ENCODE measurements at places on chromosomes 3 and 15.

- peaks cover 2% of the 10 kb centered on the region for H3K36me3 ChIP-seq
- no peaks in the 10 kb centered on the region for H3K4me1 ChIP-seq
- no peak overlapping the region for H3K27ac ChIP-seq
- H3K27me3 ChIP-seq: peaks cover 3% of the 10 kb centered on the region
- DNase-seq: no peak
Measured at GRCh38 chr3:36476286-36476942, 96.1 kb downstream of the STAC start.

GRCh38 chr3:8777201-8777977, 8.0 kb upstream of the OXTR start:
- no peaks in the 10 kb centered on the region for H3K4me1 ChIP-seq
- peaks cover 14% of the 10 kb centered on the region for H3K27me3 ChIP-seq
- no peak for DNase-seq
- H3K4me3 ChIP-seq: no peak overlapping the region
- no peak overlapping the region for H3K27ac ChIP-seq

DNA sequence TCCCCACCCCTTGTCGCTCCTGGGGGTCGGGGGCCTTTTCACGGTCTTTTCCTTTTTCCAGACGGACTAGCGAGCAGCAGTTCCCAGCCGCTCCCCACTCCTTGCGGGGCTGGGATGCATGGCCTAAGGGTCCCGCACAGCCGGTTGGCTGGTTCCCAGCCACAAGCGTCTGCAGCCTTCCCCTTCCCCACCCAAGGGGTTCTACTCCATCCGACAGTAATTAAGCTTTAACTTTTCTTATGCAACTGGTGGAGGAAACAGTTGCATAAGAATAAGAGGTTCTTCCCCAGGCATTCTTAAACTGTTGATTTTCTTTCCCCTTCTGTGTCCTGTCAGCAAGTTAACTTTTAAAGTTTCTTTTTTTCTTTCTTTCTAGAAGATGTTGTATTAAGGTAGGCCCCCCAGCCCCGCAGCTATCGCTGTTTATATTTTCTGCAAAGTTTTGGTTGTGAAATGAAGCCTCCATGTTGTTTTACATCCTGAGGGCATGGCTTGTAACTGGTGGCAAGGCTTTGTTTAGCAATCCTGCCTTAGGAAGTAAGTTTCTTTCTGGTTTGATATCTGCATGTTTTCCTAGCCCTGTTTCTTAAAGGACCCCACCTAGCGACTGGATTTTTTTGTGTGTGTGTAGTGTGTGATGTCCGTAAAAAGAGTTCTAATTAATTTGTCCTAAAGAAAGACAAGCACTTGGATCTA, 207.5 kb downstream of the ZNF385D start:
- H3K4me3 ChIP-seq: peak overlapping the region; percentile 57
- H3K36me3 ChIP-seq: no peaks in the 10 kb centered on the region
- DNase-seq: no peak

- H3K4me1 ChIP-seq: peaks cover 13% of the 10 kb centered on the region
- H3K27me3 ChIP-seq: peaks cover 29% of the 10 kb centered on the region
- peak; percentile 30 for DNase-seq
- H3K36me3 ChIP-seq: peaks cover 5% of the 10 kb centered on the region
Measured at GRCh38 chr15:39579487-39580116, 1.3 kb upstream of the THBS1 start.

GRCh38 chr3:13626915-13627460, 78.1 kb downstream of the FBLN2 start:
- H3K27me3 ChIP-seq: peaks cover 8% of the 10 kb centered on the region
- no peak overlapping the region for H3K4me3 ChIP-seq
- DNase-seq: no peak
- H3K4me1 ChIP-seq: peaks cover 9% of the 10 kb centered on the region

- H3K27me3 ChIP-seq: peaks cover 44% of the 10 kb centered on the region
- H3K36me3 ChIP-seq: no peaks in the 10 kb centered on the region
- peak overlapping the region; percentile 95 for H3K27ac ChIP-seq
- peaks cover 41% of the 10 kb centered on the region for H3K4me1 ChIP-seq
- no peak overlapping the region for H3K4me3 ChIP-seq
- DNase-seq: no peak
Measured at GRCh38 chr15:70164156-70164900, 66.6 kb upstream of the TLE3 start.

DNA sequence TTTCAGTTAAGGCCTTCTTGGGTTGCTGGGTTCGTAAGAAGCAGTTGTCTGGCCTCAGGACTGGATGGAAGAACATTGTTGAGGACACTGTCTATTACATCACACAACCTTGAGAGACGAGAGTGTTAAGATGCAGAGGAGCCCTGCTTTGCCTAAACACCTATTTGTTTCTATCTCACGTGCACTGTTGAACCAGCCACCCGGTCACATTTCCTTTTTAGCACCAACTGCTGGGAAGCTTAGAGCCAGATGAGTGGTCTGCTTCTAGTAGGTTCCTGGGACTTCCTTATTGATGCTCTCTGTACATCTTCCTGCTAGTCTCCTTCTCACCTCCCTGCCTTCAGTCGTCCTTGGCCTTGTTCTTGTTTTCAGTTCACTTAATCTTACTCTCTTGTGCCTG, 22.3 kb downstream of the CAND2 start:
- no peaks in the 10 kb centered on the region for H3K4me1 ChIP-seq
- peaks cover 4% of the 10 kb centered on the region for H3K36me3 ChIP-seq
- H3K27ac ChIP-seq: no peak overlapping the region
- no peaks in the 10 kb centered on the region for H3K27me3 ChIP-seq
- DNase-seq: no peak
- H3K4me3 ChIP-seq: no peak overlapping the region

DNA sequence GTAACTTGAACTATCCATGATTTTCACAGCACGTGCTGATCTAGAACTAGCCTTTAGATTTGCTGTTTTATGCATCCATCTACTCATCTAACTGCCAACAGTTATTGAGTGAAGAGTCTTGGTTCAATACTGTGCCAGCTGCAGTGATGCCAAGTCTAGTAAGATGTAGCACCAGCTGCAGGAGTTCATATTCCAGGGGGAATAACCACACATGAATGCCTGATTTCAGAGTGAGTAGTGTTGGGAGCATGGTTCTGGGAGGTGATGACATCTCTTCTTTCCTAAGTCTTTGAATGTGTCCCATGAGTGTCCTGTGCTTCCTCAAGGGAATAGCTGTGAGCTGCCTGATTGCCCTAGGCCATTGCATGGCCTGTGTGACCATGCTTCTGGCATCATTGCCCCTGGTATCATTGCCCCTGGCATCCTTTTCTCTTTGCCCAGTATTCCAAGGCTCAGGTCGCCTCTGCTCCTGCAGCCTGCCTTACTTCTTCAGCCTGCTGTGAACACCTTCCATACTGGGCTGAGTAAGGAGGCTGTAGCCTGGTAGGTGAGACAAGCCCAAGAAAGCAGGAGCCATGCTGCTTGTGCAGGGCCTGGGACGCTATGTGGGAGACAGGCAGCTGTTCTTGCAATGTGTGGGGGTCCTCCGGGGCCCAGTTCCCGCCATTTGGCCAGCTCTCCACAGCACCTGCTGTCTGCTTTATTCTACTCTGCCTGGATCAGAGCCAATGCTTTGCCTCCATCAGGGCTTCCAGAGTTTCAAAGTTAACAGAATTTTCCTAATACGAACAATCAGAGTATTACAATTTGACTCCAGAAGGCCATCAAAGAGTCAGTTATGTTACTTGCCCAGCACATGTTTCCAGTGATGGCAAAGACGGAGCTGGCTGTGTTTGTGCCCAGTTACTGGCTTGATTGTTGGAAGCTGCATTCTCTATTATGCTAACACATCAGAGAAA, 73.2 kb downstream of the CLSTN2 start:
- no peaks in the 10 kb centered on the region for H3K36me3 ChIP-seq
- no peak for DNase-seq
- peaks cover 2% of the 10 kb centered on the region for H3K4me1 ChIP-seq

Measured in progenitor cell of endocrine pancreas (in vitro differentiated cells).